ENCODE measurements at places on chromosomes 6 and 20.

DNA sequence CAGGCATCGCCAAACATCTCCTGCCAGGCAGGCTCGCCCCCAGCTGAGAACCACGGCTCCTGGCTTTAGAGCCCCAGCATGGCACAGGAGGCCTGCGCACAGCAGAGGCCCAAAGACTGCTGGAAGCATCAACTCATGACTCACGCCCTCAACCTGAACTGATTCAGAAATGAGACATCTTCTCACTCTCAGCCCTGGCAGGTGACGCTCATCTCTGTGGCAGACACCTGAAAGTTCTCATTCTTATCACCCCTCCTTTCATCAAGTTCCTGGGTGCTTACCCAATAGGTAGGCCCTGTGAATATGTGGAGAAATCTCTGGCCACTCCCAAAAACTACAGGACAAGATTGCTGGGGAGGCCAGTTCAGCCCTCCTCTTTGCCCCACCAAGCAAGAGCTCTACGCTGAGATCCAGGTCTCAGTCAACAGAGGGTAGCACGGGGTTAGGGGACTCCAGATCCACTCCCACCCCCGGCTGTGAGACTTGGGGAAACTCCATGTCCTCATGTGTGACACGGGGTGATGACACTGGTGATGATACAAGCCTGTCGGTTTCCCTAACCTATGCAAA is 11.3 kb downstream of the NFATC2 start:
- DNase-seq = no peak

DNA sequence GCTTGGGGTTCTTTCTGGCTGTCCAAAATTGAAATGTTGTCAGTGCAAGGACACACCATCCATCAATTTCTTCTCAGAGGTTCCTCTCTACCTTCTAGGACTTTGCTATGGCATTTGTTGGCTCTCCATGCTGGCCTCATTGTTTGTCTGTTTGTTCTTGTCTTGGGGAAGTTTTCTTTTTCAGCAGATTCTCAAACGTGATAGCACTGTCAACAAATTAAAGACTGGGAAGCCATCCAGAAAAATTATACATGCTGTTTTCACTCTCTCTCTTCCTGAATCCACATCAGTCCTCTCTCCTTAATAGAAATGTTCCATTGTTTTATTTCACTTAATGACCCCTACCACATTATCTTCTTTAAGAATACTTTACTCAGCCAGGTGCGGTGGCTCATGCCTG is 130.4 kb downstream of the PCSK2 start:
- DNase-seq = no peak

- DNase-seq = no peak
These were observed 471 bp upstream of the KCNQ2 start for GRCh38 chr20:63472862-63473390.

GRCh38 chr20:42441196-42441863 is 748.4 kb downstream of the PTPRT start:
- DNase-seq = no peak

DNA sequence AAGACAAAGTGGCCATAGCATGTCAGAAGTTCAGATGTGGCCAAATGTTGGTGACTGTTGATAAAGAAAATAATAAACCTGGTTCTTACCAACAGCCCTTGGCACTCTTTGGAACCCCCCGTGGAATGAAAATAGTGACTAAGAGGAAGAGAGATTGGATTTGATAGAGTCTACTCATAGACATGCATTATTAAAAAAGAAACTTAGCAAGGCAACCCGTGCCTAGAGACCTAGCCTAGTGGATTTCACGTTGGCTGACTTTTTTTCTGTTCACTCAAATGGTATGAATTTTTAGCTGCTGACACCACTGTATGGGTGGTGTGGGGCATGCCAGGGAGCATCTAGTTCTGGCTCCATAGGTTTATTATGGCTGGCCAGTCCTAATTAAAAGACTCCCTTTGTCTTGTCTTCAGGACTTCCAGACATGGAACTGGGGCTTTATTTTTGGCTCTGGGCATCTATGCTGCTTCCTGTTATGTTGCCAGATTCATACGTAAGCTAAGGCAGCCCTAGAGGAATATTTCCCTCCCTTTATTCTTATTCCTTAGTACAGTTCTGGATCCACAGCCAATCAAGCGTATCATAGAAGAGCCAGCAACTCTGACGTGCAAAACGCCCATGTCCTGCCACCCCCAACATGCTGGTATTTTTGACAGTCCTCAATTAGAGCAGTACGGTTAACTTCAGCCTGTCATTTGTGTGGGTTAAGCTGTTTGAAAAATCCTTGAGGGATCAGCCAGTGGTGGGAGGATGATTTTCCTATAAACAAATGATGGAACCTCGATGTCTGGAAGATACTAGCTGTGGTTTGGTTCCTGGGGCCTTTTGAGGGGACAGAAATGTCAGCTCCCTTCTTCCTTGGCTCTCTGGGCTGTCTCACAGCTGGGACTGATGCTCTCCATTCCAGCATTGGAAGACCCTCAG is 127.5 kb downstream of the ISM1 start:
- DNase-seq = no peak
